Endodermal cell (in vitro differentiated cells): ENCODE measurements at places on chromosomes 6 and 20.

- no peak for DNase-seq
Observed at GRCh38 chr20:43669332-43669731, 2.4 kb downstream of the MYBL2 start.

- DNase-seq: no peak
Observed at GRCh38 chr6:279341-280029, 12.8 kb upstream of the DUSP22 start.

DNA sequence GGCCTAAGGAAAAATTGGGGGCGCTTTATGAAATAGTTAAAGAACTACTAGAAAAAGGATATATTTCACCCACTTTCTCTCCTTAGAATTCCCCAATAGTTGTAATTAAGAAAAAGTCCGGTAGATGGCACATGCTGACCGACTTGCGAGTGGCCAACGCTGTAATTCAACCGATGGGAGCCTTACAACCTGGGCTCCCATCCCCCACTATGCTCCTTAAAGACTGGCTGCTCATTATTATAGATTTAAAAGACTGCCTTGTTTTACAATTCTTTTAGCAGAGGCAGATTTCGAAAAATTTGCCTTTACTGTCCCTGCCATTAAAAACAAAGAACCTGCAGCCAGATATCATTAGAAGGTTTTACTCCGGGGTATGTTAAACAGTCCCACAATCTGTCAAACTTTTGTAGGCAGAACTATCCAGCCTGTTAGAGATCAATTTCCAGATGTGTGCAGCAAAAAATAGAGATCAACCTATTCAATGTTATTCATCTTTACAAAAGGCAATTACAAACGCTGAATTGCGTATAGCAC lies 58.5 kb upstream of the PRSS16 start:
- no peak for DNase-seq

DNA sequence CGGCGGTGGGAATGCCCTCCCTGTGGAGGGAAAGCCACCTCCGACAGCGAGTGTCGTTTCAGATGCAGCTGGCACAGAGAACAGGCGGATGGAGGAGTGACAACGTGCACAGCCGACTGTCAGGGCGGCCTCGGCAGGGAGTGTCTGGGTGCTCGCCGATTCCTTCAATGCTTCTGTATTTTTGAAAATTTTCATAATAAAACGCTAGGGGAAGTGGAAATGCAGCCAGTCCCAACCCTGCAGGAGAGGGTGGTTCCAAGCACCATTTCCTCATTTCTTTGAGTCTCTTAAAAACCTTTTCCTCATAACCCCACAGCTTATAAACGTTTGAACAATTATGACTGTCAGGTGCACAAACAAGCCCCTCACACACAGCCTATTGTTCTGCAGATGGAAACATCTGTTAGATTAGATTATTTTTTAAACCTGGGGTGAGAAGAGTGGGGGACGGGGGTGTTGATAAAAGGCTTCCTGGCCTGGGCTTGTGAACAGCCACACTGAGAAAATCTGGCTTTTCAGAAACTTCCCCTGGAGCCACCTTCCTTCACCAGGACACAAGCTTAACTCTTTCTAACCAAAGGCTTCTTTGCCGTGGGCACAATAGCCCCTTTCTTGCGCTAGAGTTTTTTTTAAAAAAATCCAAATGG lies 228.9 kb downstream of the ANKRD60 start:
- DNase-seq: peak; percentile 63

- DNase-seq: peak; percentile 87
Observed at GRCh38 chr6:166076625-166077024, 91.0 kb downstream of the TBXT start.

DNA sequence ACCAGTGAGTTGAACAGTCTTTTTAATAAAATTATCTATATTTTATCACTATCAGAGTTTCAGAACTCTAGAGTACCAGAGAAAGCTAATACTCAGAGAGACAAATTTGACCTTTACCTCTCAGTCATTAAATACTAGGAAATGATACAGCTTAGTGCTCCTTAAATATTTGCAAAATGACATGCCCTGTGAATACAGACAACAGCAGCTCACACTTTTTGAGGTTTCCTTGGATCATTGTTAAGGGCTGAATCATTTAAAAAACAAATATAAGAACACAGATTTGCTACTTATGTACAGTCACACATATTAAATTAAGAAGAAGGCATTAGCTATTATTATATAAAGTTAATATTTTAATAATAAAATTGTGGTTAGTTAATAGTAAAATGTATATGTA lies 1158.7 kb upstream of the EYS start:
- DNase-seq: no peak

- no peak for DNase-seq
Observed at GRCh38 chr6:33248643-33248931, 23.1 kb downstream of the VPS52 start.

- no peak for DNase-seq
Observed at GRCh38 chr6:11779329-11780096, 910 bp upstream of the ADTRP start.

- no peak for DNase-seq
Observed at GRCh38 chr6:3835055-3835731, 14.0 kb upstream of the FAM50B start.

DNA sequence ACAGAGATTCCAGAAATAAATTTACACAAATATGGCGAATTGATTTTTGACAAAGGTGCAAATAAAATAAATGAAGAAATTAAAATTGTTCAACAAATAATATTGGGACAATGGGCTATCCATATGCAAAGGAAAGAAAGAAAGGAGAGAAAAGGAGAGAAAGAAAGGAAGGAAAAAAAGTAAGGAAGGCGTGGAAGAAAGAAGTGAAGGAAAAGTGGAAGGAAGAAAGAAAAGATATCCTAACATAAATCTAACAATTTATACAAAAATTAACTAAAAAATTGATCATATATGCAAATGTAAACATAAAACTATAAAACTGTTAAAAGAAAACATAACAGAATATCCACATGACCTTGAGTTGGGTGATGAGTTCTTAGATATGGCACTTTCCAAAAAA lies 78.7 kb upstream of the ZNF184 start:
- DNase-seq: no peak

DNA sequence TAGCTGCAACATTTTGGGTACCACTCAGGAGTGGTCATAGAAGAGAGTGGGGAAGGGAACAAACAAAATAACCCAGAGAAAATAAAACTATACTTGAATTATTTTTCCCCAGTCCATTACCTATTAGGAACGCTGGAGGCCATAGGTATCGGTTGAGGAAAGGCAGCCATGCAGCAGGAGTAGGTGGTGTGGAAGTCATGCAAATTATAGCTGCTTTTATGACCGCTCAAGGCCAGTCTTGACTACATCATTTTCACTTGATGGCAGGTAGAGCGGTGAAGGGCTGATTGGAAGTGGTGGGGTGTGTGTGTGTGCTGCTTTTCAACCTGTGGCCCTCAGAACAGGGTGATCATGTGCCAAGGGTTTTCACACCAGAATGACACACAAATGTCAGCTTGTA lies 36.5 kb upstream of the KIF13A start:
- DNase-seq: peak; percentile 41

DNA sequence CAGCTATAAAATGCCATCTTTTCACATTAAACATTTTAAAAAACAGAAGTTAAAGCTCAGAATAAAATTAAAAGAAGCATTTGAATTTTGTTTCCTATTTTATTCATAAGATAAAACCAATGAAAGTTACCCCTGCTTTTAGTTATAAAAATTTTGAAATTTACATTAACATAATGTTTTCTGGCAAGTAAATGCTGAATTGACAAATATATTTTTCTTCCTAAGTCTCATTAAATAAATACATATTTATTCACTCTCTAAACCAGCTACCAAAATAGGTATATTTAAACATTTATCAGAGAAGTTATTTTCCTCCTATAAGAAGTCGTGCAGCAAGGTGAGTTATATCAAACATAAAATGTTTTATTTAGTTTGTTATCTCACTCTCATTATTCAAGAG lies 213.6 kb downstream of the TRDN start:
- no peak for DNase-seq

DNA sequence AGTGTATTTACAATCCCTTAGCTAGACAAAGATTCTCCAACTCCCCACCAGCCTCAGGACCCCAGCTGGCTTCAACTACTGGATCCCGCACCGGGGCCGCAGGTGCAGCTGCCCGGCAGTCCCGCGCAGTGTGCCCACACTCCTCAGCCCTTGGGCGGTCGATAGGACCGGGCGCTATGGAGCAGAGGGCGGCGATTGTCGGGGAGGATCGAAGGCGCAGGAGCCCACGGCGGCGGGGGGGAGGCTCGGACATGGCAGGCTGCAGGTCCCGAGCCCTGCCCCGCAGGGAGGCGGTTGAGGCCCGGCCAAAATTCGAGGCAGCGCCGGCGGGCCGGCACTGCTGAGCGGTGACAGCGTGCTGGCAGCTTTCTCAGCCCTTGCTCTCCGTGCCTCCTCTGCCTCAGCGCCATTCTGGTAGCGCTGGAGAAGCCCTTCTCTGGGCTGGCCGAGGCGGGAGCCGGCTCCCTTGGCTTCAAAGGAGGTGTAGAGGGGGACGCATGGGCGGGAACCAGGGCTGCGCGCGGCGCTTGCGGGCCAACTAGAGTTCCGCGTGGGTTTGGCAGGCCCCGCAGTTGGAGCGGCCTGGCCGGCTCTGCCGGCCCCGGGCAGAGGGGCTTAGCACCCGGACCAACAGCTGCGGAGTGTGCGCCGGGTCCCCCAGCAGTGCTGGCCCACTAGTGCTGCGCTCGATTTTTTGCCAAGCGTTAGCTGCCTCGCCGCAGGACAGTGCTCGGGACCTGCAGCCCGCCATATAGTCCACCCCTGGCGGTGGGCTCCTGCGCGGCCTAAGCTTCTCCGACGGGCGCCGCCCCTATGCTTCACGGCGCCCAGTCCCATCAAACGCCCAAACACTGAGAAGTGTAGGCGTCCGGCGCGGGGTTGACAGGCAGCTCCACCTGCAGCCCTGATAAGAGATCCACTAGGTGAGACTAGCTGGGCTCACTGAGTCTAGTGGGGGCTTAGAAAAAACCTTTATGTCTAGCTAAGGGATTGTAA lies 32.4 kb upstream of the KIF13A start:
- peak; percentile 48 for DNase-seq

DNA sequence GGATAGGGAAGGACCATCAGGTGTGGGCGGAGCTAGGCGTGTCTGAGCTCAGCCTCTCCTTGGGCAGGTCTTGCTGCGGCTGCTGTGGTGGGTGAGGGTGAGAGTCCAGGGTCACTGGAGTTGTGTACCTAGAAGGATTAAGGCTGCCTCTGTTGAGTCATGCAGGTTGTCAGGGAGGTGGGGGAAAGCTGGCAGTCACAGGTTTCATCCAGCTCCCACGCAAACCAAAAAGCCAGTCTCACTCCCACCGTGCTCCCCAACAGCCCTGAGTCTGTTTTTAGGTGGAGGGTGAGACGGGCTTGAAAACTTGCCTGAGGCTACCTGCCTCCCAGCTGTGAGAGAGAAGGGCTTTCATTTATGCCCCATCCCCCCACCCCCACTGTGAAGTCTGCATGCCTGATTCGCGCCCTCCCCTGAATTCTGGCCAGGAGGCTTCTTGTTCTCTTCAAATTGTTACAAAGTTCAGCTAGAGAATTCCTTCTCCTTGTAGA lies 161.5 kb downstream of the MYLK4 start:
- DNase-seq: peak; percentile 76

- DNase-seq: no peak
Observed at GRCh38 chr6:144006736-144007477, 1.2 kb downstream of the PLAGL1 start.

DNA sequence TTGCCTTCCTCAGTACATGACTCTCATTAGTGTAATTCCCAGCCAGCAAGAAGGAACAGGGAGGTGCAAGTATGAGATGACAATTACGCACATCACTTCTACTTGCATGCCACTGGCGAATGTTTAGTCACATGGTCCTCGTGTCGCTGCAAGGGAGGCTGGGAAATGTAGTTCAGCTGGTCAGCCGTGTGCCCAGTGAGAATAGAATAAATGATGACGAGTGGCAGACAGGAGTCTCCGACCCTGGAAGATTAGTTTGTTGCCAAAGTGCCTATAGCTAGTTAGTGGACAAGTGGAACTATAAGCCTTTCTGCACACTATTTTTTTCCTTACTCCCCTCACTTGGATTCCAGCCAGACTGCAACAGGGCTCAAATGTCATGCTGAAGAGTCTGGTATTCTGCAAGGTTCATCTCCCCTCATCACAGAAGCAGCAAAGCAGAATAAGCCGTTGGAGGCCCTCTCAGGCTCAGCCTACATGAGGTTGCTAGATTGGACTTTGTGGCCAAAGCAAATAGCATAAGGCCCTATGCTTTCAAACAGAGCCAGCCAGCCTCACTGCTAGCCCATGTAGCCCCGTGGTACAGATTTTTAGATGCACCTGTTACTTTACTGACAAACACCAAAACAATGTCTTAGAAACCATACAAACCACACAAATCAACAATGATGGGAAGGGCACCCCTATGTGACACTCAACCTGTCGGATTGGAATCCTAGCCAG lies 9.7 kb downstream of the LINC00237 start:
- peak; percentile 80 for DNase-seq

DNA sequence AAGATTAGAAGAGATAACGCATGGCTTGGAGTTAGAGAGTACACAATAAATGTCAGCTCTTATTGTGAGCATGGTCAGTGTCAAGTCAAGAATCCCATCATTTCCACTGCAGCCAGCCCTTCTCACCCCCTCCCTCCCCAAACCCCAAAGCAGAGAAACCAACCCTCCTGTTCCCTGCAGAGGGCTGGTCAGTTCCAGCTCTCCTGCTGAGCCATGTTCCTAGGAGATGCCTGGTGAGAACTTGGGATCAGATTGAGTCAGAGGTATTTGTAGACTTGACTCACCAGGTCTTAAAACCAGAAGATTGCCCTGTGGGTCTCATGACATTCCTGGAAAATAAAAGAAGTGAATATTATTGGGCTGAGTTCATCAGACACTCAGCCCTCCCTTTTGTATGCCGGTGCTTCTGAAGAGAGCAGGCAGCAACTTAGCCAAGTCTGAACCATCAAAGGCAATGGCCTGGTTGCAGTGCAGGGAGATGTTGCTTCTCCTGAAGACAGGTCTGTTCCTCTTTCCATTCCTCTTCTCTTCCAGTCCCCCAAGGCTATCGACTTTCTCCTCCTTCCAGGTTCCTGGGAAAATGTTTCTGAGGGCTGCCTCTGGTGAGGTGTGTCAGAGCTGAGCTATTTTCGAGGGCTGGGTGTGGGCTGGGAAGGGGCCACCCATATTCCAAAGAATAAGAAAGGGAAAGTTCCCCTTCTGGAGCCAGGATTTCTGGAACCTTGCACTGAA lies 278.2 kb upstream of the SUPT3H start:
- no peak for DNase-seq
